ENCODE measurements at places on chromosomes 2 and 18. TPM values are rescaled to one million over a fixed set of nuclear protein-coding genes. Genes with fewer than 3 reads are reported as not detected.

Gene FBXO11
- 41.0 TPM for total RNA-seq

- DNase-seq = no peak
Observed at GRCh38 chr2:239516954-239517305, 116.1 kb upstream of the HDAC4 start.

- DNase-seq = no peak
Observed at GRCh38 chr2:16640867-16641266, 24.8 kb downstream of the CYRIA start.

DNA sequence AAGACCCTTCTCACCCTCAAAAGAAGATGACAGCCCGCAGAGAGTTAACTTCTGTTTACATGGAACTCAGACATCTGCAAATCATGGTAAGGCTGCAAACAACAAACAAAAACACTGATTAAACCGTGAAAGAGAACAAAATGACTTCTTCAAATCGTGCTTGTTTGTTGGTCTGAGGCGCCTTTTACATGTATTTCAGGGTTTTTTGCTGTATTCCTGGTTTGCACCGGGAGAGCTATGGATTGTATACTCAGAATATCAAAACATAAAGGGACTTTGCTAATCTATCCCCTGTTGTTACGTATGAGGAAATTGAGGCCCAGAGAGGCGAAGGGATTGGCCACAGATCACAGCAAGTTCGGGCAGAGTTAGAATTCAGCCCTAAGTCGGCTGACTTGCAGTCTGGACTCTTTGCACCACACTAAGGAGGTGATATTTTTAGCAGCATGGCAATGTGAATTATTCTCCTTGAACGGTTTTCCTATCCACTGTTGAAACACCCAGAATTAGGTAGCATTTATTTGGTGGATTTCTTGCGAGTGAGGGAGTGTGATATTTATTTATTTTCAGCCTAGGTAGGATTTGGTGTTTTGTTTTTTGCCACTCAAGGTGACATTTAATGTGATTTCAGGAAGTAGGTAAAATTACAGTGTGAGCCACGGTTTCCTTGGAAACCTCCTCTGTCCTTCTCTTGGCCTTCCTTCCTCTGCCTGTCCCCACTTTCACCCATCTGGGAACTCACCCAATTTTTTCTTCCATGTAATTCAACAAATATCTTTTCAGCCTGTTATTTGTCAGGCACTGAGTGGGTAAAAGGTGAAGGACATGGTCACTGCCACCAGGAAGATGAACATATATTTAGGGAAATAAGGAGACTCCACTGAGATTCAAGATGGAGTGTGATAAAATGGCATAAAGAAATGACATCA is 980 bp upstream of the PDE6D start:
- DNase-seq = no peak

DNA sequence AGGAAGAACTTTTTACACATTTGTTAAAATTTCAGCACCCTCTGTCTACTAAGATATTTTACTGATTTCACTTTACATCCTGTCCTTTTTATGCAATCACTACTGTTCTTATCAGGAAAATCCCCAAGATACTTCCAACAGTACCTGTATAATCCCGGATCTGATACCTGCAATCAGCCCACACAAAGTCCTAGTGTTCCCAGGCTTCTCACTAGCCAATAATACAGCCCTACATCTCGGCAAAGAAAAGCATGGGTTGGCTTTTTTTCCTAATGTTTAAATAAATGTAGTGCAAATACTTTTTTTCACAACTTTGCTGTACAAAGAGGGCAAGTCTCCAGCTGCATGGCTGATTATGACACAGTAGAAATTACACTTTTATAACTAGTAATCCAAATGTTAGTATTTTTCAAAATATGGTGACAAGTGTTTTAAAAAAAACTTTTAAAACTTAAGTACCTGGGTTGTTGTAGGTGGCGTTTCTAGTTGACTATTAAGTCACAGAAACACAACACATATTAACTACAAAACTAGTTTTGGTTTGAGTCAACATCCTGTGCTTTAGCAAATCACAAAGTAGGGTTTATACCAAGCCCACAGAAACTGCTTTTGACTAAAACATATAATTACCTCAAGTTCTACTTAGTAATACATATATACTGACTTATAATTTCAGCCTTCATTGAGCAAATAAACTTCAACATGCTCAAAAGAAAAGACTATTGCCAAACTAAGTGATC is 19.5 kb downstream of the CNOT11 start:
- no peak for DNase-seq

DNA sequence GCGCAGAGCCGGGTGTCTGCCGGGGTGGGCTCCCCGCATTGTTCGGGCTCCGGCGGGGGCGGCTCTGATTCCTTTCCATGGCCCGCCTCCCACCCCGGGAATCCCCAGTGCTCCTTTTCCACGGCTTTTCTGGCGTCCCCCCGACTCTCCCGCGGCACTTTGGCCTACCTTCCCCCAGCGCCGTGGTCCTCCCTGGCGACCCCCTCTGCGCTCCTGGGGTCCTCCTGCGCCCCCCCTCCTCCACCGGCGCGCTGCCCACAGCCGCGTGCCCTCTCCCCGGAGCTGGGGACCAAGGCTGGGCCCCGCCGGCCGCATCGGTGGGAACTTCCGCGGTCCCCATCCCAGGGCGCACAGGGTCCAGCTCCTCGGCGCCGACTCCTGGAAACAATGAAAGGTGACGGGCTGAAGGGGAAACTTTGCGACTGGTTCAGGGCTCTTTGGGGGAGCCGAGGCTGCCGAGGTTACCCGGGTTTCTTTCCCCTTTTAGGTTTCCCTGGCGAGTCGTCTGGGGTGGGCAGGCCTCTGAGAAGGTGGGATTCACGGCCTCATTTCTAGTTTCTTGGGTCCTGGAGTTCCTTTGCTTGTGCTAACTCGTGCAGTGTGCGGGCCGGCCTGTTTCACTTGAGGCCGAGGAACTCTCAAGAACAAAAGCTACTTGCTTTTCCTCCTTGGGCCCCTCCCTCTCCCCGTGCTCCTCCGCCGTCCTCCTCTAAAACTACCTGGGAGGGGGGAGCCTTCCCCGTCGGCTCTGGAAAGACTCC is 2.2 kb downstream of the TGIF1 start:
- no peak for DNase-seq

- DNase-seq = peak; percentile 15
Observed at GRCh38 chr2:187055463-187055862, 206.5 kb upstream of the ZSWIM2 start.

DNA sequence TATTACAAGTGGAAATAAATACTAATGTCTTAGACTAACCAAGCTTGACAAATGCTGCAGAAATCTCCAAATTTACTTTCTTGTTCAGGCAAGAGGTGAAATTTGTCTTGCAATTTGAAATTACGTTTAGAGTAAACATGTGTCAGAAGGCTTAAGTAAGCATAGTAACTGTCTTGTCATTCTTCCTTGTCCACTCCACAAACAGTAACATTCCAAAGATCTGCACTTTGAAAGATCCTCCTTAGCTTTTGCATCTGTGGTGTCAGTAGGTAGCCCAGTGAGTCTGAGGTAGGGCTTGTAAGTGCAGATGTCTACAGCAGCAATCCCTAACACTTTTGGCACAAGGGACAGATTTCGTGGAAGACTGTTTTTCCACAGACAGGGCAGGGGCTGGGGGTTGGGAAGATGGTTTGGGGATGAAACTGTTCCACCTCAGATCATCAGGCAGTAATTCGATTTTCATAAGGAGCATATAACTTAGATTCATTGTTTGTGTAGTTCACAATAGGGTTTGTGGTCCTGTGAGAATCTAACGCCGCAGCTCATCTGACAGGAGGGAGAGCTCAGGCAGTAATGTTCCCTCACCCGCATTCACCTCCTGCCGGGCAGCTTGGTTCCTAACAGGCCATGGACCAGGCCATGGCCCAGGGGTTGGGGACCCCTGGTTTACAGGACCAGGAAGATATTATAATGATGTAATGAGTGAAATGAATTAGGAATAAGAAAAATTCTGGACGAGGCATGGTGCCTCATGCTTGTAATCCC is 18.6 kb downstream of the RASGRP3 start:
- no peak for DNase-seq

GRCh38 chr2:129255610-129256313 is 723.7 kb upstream of the RAB6C start:
- DNase-seq = no peak

- DNase-seq = no peak
Observed at GRCh38 chr2:45986509-45986908, 310.7 kb upstream of the EPAS1 start.
